GOT3 (cell line): ENCODE measurements at places on chromosomes 16 and 17.

GRCh38 chr17:75654176-75654575 lies 12.8 kb downstream of the RECQL5 start:
- no peak for DNase-seq

GRCh38 chr16:49455181-49455990 lies 81.8 kb downstream of the C16orf78 start:
- DNase-seq: no peak

- no peak for DNase-seq
These were observed 65.5 kb downstream of the DYNLRB2 start for GRCh38 chr16:80606221-80606766.

GRCh38 chr16:72985148-72985941 lies 62.6 kb downstream of the ZFHX3 start:
- DNase-seq: no peak

DNA sequence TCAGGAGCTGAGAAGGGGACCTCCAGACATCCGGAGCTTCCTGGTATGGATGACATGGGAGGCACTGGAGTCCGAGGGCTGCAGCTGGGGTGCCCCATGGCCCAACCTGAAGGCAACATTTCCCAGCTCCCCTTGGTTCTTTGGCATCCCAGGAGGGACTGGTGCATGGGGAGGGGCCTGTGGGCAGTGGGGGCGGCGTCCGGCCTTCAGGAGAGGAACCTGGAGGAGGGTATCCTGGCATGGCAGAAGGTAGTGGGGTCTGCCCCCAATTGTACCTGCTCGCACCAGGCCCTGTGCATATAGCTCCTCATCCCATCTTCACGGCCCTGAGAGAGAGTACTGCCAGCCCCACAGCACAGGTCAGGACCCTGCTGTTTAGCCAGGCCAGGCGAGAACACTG lies 11.9 kb downstream of the NPTX1 start:
- DNase-seq: no peak

GRCh38 chr17:10031127-10031526 lies 126.1 kb upstream of the RCVRN start:
- DNase-seq: no peak

DNA sequence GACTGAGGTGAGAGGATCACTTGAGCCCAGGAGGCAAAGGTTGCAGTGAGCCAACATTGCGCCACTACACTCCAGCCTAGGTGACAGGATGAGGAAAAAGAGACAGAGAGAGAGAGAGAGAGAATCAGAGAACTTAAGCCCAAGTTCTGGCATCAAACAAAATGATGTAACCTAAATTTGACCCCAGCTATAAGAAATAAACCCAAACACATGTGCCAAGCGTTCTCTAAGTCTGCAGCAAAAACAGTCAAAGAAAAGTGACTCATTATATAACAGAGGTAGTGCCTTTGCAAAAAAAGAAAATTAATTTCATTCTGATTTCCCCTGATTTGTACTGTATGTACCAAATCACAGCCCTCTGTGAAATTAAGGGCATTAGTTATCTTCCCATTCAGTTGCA lies 89.5 kb downstream of the CDH11 start:
- no peak for DNase-seq

DNA sequence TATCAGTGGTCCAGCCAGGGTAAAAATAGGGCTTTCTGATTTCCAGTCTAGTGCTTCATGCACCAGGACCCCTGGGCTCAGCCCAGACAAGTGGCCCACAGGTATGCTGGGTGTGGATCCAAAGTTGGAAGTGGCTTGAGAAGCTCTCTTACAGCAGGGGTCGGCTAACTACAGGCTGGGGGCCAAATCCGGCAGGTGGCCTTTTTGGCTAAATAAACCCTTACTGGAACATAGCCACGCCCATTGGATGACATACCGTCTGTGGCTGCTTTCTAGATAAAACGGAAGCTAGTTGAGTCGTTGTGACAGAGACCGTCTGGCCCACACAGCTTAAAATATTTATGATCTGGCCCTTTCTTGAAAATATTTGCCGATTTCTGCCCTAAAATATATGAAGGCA lies 119.0 kb upstream of the CDC42EP4 start:
- no peak for DNase-seq

- DNase-seq: no peak
These were observed 68.8 kb downstream of the ITFG1 start for GRCh38 chr16:47392081-47392480.

DNA sequence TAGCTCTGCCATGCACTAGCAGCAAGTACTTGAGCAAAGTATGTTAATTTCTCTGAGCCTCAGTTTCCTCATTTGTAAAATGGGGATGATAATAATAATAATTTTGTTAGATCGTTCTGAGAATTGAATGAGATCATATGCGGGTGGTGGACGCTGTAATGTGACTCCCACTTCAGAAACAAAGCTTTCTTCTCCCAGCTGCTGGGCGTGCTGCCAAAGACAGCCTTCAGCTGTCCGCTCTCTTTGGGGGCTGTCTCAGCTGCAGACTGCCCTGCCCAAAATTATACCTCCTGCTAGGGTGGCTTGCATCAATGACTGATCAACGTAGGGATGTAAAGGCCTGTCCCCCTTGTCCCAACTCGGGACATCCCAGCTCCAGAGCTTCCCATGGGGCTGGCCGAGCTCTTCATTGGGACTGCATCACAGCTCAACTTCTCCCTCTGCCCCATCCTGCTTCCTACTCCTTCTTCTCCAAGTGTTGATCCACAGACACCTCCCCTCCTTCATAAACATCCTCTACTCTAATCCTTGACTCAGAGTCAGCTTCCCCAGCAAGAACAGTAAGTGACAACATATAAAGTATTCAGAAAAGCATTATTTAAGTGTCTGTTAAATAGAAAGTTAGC lies 30.7 kb upstream of the CDH5 start:
- no peak for DNase-seq

DNA sequence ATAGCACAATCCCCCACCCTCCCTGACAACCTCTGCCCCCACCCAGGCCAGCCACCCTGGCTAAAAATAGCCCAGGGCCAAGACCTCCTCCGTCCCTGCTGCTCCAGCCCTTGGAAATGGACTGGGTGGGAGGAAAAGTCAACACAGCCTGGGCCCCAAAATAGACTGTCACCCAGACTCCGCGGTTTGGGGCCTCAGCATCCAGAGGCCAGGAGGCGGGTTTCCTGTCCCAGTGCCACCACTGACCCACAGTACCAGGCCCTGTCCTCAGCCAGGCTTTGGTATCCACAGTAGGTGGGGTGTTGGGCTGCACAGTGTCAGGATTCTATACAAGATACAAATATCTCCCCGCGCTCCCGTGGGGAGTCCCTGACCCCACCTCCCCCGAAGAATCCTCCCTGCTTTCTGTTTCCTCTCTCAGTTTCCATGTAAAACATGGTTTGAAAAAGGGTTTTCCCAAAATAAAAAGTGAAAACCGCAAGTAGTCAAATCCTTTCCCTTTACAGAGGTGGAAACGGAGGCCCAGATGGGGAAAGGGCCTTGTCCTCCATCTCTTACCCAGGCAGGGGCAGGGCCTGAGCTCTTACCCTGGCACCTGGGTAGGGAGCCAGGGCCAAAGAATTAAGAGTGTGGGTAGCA lies 20.1 kb downstream of the CPNE2 start:
- DNase-seq: no peak

- no peak for DNase-seq
These were observed 59.3 kb upstream of the CDH11 start for GRCh38 chr16:65181071-65181561.

GRCh38 chr17:42271779-42272035 lies 4.5 kb downstream of the STAT5B start:
- no peak for DNase-seq

DNA sequence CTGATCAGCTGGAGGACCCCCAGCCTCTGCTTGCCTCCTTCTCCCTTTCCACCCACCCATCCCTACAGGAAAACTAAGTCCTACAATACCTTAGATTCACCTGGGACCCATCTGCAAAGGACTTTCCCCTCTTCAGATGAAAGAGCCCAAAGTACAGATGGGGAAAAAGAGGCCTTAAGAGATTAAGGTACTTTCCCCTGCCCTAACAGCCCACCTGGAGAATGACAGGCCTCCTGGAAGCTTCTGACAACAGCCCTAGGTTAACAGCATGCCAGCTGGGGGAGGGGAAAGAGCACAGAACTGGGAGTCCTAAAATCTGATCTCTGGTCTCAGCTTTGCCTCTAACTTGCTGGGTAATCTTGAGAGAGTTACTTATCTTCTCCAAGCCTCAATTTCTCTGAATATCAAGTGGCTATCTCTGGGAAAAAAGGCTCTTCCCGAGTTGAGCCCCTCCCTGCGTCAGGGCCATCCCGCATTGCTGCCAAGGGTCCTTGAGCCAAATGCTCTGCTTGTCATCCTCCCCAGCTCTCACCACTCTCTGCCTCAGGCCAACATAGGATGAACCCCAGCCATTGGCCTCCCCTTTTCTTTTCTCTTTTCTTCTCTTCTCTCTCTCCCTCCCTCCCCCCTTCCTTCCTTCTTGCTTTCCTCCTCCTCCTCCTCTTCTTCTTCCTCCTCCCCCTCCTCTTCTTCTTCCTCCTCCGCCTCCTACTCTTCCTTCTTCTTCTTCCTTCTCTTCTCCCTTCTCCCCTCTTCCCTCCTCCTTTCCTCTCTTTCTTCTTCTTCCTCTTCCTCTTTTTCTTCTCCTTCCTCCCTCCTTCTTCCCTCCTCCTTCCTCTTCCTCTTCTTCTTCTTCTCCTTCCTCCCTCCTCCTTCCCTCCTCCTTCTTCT lies 22.5 kb upstream of the SP6 start:
- DNase-seq: no peak

GRCh38 chr17:20073055-20073979 lies 64.2 kb downstream of the SPECC1 start:
- DNase-seq: no peak

DNA sequence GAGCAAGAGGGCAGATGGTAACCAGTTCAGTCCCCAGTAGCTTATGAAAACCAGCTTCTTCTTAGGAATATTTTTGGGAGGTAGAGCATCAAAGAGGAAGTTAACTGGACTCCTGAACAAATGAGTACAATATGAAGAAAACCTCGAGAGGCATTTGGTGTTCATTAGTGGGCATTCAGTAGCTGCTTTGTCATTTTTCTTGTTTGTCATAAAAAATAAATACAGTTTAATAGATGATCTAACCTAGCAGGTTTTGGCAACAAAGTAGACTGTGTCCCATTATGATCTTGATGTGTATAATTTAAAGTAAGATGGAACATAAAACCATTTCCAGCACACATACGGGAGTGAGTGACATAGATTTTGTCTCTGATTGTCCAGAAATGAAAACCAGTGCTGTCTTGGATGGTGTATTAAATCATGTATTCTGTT lies 173.1 kb downstream of the HS3ST3A1 start:
- no peak for DNase-seq

GRCh38 chr17:38511150-38512108 lies 83.2 kb downstream of the ARHGAP23 start:
- DNase-seq: no peak

- DNase-seq: no peak
These were observed 14.7 kb downstream of the CA7 start for GRCh38 chr16:66858740-66859396.

- DNase-seq: no peak
These were observed 59.5 kb downstream of the CHD9NB start for GRCh38 chr16:52993179-52993578.

GRCh38 chr17:40735016-40735415 lies 20.1 kb downstream of the KRT25 start:
- DNase-seq: no peak

DNA sequence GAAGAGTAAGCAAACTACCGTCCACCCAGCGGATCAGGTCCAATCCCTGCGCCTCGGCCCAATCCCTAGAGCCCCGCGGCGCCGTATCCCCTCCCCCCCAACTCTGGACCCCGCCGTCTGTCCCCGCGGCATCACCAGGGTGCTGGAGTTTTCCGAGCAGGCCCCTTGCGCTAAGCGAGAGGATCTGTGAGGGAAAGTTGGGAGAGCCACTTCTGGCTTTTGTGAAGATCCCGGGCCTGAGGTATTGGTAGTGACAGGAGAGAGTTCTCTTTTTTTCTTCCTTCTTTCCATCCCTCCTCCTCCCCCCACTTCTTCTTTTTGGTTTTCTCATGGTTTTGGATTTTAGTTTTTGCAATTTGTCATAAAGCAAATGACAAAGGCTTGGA lies 3.5 kb upstream of the DLX4 start:
- DNase-seq: no peak

DNA sequence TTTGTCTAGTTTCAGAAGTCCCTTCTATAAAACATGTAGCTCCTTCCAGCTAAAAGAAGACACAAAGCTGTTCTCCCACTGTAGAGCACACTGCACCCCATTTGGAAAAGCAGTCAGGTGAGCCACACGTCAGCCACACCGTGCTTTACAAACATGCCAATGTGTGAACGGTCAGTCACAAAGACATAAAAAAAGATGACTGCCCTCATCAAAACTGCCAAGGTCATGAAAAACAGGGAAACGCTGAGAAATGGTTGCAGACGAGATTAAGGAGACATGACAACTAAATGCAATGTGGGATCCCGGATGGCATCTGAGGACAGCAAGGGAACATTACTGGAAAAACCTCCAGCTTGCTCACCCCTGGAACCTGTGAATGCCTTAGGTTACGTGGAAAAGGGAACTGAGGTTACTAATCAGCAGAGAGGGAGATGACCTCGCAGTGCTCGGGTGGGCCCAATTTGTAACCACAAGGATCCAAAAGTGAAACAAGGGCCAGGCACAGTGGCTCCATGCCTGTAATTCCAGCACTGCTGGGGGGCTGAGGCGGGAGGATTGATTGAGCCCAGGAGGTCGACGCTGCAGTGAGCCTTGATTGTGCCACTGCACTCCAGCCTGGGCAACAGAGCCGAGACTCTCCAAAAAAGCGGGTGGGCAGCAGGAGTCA lies 8.1 kb downstream of the ANKRD11 start:
- no peak for DNase-seq

GRCh38 chr17:12709063-12709462 lies 43.4 kb downstream of the MYOCD start:
- DNase-seq: no peak

DNA sequence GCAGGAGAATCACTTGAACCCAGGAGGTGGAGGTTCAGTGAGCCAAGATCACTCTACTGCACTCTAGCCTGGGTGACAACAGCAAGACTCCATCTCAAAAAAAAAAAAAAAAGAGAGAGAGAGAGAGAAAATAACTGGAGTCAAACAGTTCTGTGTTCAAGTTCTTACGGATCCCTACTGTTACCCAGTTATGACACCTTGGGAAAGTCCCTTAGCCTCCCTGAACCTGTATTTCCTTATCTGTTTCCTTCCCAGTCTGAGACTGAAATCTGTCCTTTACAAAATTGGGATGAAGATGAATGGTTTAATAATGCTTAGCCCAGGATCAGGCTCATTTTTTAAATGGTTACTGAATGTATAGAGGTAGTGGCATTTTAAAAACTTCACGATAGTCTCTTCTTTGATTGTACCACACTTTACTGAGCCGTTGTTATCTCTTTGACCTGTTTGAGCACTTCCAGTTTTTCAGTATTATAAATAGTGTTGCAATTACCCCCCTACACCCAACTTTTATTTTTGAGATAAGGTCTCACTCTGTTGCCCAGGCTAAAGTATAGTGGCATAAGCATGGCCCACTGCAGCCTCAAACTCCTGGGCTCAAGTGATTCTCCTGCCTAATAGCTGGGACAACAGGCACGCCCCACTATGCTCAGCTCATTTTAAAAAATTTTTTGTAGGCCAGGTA lies 17.1 kb downstream of the ZNF768 start:
- no peak for DNase-seq
